ENCODE measurements at places on chromosomes 16 and 17.
A peak's percentile ranks its signal among the peaks of the same experiment; 100 is the strongest.

DNA sequence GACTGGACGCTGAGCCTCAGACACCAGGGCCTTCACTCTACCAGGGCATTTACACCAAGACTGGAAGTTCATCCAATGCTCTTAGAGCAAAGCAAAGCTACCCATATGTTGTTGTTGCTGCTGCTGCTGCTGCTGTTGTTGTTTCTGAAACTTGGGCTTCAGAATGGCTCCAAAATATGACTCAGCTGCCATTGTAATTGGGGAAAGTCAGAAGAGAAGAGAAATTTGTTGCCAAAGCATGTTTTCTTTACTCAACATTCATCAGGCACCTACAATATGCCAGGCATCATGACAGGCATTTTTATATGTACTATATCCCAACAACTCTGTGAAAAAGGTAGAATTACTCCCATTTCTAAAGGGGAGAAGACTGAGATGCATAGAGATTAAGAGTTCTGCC lies 11.9 kb downstream of the KRT32 start:
- DNase-seq = no peak

DNA sequence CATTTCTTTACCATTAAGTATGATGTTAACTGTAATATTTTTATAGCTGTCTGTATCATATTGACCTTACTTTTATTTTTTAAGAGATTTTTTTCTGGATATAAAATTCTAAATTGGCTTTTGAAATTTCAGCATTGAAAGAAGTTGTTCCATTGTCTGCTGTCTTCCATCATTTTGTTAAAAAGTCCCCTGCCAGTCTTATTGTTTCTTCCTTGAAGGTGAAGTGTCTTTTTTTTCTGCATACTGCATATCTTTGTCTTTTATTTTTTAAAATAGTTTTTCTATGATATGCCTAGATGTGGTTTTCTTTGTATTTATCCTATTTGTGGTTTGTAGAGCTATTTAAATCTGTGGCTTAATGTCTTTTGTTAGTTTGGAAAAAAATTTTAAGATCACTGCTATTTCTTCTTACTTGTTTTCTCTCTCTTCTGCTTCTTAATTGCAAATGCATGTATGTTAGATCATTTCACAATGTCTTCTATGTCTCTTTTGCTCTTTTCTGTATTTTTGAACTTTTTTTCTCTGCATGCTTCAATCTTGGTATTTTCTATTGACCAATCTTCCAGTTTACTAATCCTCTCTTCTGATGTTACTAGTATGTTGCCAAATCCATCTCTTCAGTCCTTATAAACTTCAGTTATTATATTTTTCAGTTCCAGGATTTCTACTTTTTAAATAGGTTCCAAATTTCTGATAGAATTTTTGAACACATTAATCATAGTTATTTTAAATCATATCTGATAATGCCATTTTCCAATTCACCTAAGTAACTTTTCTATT lies 20.2 kb downstream of the IL21R start:
- DNase-seq = no peak

- peak; percentile 42 for DNase-seq
Observed at GRCh38 chr17:57986841-57987580, 1.0 kb downstream of the VEZF1 start.

DNA sequence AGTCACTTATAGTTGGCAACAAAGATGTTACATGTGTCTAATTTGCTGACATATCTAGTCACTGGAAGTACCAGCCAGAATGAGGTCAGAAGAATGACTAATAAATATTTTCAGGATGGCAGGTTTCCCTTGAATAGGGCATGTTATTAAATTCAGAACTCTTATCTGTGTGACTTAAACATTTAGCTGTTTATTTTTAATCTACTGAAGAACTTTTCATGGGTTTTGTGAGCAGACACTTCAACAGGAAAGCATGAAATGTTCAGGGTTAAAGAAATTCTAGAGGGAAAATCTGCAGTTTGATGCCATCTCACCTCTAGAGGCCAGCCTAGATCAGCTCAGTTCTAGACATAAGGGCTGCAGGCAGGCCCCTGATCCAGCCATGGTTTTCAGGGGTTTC lies 13.2 kb downstream of the JPT2 start:
- DNase-seq = no peak

- DNase-seq = no peak
Observed at GRCh38 chr16:53740476-53740875, 36.5 kb downstream of the FTO start.

- DNase-seq = no peak
Observed at GRCh38 chr16:3659251-3659650, 4.8 kb downstream of the DNASE1 start.

DNA sequence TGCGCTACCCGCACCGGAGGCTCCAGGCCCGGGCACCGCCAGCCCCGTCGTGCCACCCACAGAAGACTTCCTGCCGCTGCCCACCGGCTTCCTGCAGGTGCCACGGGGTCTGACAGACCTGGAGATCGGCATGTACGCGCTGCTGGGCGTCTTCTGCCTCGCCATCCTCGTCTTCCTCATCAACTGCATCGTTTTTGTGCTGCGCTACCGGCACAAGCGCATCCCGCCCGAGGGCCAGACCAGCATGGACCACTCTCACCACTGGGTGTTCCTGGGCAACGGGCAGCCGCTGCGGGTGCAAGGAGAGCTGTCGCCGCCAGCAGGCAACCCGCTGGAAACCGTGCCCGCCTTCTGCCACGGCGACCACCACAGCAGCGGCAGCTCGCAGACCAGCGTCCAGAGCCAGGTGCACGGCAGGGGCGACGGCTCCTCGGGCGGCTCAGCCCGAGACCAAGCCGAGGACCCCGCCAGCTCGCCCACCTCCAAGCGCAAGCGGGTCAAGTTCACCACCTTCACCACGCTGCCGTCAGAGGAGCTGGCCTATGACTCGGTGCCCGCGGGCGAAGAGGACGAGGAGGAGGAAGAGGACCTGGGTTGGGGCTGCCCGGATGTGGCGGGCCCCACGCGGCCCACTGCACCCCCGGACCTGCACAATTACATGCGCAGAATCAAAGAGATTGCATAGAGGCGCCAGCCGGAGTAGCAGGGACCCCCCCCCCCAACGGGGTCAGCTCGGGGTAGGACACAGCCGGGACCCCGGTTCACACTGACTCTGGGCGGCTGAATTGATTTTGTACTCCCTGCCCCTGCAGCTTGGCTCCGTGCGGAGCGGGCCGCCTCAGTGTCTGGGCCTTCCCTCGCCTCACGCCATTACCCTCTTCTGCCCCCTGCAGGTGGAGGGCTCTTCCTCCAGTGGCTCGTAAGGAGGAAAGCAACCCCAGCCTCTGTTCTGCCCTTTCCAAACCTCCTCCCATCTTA lies 58.5 kb downstream of the TMEM132E start:
- peak; percentile 78 for DNase-seq

DNA sequence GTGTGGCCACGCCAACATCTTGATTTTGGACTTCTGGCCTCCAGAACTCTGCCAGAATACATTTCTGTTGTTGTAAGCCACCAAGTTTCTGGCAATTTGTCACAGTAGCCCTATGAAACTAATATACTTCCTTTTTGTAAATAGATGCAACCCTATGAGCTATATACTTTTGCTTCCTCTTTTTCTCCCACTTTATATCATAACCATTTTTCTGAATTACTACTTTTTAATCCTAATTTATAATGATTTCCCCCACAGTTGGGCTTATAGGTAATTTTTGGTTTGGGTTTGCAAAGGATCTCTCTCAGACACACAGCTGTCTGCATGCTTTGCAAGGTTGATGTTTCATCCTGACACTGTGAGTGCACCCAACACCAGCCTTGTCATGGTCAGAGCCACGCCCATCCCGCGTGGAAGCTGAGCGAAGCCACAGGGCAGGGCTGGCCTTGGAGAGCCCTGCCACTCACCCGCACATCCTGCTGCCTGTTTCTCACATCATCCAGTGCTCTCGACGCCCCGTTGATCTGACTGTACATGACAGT lies 5.8 kb downstream of the TRIM25 start:
- DNase-seq = no peak

- no peak for DNase-seq
Observed at GRCh38 chr17:4365628-4366326, 698 bp downstream of the UBE2G1 start.

DNA sequence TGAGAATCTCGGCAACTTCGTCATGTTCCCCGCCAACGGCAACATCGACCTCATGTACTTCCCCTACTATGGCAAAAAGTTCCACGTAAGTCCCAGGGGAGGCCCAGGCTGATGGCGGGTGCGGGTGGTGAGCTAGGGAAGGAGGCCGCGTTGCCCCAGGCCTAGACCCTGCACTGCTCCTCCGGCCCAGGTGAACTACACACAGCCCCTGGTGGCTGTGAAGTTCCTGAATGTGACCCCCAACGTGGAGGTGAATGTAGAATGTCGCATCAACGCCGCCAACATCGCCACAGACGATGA lies 4.8 kb downstream of the ATP1B2 start:
- DNase-seq = no peak

- DNase-seq = no peak
Observed at GRCh38 chr17:45940826-45941225, 46.5 kb downstream of the MAPT start.

DNA sequence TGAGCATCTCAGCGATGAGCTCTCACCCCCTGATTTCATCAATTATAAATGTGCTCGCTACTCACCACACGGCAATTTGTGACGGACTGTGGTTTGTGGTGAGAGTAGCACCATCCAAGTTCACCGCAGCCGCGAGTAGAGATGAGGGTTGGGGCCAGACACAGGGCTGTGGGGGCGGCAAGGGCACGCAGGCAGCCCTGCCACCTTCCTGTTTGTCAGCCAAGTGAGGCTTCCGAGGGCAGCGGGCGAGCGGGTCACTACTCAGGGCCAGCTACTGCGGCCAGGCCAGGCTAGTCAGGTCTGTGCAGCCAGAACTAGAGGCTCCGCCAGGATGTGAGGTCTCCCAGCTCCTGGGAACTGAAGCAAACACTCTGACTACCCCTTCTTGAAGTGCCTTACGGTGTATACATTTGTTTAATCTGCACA lies 39.6 kb upstream of the MEOX1 start:
- no peak for DNase-seq
